Caco-2 (cell line): ENCODE measurements at places on chromosomes 4 and X. TPM values are rescaled to one million over a fixed set of nuclear protein-coding genes. Genes with fewer than 3 reads are reported as not detected.

Gene FAM184B
- total RNA-seq, result not detected in 2 replicates

Gene IL13RA1
- 33.2 and 33.4 TPM in 2 replicates for total RNA-seq

DNA sequence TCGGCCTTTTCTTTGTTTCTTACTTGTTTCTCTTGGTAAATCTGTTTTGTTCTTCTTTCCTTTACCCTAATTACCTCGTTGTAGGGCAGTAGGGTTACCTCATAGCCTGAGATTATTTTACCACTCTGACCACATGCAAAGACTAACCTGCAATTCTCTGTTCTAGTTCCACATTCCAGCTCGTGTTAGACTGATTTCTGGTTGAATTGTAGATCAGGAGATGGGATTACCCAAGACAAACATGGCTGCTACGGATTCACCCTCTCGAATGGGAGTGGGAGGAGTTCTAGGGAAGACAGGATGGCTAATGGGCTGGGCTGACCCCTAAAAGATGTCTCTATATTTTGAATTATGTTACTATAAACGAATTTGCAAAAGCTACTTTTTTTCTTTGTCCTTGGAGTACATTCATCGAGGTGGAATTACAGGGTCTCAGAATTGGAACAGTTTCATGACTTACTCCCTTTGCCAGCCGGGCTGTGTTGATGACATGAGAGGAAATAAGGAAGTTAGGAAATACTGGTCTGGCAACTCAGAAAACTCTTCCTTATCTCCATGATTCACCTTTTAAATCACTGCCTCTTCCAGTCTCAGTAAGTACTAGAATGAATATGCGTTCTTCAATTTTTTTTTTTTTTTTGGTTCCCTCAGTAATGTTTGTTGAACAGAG is 36.7 kb upstream of the FBXW7 start:
- DNase-seq, result peak; percentile 21

GRCh38 chr4:87409420-87409939 is 12.9 kb upstream of the NUDT9 start:
- peak; percentile 53 for DNase-seq

Gene FGF13
- total RNA-seq, result 7.1 and 8.5 TPM in 2 replicates

DNA sequence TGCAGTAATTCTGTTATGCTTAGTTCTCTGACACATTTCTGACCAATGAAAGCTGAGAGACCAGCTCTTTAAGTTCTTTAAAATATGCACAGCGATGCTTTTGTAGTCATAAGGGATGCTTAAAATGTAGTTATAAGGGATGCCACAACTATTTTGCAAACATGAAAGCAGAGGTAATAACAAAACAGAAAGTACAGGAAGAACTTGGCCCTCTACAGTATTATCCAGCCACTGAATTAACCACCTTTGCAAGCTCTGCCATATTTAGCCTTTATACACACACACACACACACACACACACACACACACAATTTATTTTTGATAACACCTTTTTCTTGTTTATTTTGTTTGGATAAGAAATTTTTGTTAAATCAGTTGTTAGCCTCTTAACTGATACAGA is 590.0 kb downstream of the FAT4 start:
- no peak for DNase-seq

Gene TTC29
- total RNA-seq, result not detected in 2 replicates

- no peak for DNase-seq
Observed at GRCh38 chr4:166527500-166527899, 654.5 kb downstream of the TLL1 start.

GRCh38 chr4:109429545-109429944 is 4.1 kb upstream of the SEC24B start:
- DNase-seq, result no peak

DNA sequence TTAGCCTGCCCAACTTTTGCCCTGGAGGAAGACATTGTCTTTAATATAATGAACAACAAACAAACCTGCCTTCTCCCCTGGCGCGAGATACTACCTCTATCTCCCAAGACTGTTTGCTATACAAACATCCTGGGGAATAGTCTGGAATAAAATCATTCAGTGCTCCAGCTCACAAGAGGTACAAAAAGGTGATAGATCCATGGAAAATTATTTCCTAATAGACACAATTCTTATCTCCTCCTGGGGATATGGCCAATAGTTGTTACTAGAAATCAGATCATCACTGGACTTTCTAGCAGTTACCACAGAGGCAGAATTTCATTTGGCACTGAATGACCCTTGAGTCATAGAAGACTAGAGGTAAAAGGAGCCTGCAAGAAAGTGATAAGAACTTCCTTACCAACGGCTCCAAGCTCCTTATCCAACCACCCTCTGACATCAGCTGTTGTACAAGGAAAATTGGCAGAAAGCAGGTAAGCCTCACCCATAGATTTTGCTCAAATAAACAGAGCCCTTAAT is 38.1 kb downstream of the MID1 start:
- DNase-seq, result no peak

DNA sequence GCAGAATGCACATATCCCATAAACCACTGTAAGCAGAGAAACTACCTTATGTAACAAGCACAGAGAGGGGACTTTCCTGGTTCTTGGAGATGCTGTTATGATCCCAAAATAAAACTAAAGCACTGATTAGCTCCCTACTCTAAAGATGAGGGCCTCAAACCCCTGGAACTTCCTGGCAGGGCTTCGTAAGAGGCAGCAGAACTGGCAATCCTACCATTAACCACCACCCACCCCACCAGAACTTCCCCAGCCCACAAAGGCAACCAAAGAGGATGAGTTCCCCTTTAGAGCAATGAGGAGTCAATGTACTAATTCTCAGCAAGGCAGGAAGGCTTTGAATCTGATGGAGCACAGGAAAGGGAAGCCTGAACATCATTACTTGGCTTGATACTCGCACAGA is 436.5 kb upstream of the FRG1 start:
- no peak for DNase-seq

Gene COL25A1
- total RNA-seq, result not detected in 2 replicates

DNA sequence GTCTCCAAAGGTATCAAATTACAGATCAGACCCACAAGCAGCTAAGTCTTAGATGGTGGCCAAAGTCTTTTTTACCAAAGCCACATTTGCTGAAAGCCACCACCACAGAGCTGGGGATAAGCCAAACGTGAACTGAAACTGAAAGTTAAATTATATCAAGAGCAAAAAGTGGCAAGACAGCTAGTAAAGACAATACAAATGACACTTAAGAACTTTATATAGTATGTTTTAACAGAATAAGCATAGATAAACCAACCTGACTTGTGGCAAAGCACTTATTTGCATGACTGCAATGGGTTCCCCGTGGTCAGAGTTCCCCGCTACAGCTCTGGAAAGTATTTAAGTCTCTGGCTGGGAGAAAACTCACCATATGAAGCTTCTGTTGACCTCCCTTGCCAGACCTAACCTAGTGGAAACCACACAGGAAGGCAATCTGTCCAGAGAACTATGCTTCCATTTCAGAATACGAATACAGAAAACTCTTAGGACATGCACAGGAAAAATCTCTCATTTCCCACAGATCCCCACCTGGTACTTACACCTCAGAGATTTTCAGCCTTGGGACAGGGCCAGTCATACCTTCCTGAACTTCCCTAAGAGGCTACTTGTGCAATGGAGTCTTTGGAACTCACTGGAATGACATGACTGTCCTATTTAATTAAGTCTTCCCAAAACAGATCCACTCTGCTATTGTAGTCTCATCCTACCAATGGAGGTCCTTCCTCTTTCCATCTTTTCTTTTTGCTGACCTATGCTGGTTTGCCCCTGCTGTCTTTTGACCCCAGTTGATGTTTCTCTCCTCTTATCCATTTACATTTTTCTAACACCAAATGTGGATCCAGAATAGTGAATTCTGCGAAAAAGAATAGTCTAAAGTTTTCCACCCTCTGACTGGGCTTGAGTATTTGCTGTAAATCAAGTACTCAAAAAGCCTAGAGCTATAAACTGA is 225.1 kb downstream of the NR3C2 start:
- no peak for DNase-seq
